ENCODE measurements at places on chromosomes 5 and 9.
A peak's percentile ranks its signal among the peaks of the same experiment; 100 is the strongest.

GRCh38 chr5:160769301-160769700 is 82.7 kb downstream of the ATP10B start:
- DNase-seq: no peak

GRCh38 chr9:69444021-69444420 is 119.0 kb downstream of the ENTREP1 start:
- DNase-seq: no peak

DNA sequence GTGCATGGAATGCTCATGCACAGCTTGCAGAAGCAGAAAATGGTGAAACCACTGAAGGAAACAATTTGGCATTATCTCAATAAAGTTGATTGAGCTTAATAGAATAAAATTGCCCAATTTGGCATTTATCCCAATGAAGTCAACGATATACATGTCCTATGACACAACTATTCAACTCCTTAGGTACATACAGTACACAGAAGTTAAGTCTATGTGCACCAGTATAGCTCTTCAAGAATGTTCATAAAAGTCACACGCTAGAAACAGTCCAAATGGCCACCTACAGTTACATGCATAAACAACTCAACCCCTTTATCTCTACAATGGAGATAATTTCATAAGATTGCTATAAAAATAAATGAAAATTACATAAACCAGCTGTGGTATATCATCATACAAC is 184.5 kb downstream of the DENND1A start:
- no peak for DNase-seq

GRCh38 chr5:68409259-68409658 is 193.7 kb downstream of the PIK3R1 start:
- DNase-seq: no peak

DNA sequence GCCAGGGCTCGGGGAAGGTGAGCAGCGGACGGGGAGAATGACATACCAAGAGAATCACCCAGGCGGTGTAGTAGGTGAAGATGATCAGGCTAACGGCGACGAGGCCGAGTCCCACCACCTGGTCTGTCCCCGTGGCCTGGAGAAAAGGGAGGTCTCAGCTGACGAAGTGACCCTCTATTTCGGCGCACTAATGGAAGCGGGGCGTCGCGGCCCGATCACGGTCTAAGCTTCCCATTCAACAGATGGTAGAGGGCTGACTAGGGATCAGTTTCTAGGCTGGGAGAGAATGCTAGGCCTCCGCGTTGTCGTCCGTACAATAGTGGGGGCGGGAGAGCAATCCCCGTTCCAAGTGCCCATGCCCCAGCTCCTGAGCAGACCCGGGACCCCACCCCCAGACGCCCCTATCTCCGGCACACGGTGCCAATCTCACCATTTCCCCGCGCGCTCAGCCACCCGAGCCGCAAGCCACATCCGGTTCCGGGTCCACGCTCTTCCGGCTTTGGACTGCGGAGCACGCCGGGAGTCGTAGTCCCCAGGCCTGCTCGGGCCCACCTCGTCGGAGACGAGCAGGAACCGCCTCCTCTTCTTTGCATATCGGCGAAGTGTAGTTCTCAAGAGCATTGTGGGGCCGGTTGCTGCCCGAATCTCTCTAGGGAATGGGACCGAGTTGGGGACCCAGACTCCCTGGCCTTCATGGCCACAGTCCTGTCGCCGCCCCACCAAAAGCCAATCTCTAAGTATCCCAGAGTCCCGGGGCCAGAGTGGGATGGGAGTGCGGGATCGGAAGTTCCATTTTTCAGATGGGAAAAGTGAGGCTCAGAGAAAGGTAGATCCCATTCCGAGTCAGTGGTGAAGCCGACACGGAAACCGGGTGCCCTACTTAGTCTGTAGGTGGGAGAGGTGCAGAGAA is at the start of gene DPM2:
TSS of gene DPM2 (minus strand) at position 467 of the 910 bp plus-strand sequence. CDS start at position 433, 34 bp downstream.
- peak; percentile 68 for DNase-seq

GRCh38 chr9:136264031-136264430 is 18.4 kb upstream of the QSOX2 start:
- no peak for DNase-seq

- DNase-seq: no peak
These were observed 1.8 kb downstream of the SKP2 start for GRCh38 chr5:36153726-36154125.

GRCh38 chr9:2208991-2209390 is 193.8 kb downstream of the SMARCA2 start:
- DNase-seq: no peak

DNA sequence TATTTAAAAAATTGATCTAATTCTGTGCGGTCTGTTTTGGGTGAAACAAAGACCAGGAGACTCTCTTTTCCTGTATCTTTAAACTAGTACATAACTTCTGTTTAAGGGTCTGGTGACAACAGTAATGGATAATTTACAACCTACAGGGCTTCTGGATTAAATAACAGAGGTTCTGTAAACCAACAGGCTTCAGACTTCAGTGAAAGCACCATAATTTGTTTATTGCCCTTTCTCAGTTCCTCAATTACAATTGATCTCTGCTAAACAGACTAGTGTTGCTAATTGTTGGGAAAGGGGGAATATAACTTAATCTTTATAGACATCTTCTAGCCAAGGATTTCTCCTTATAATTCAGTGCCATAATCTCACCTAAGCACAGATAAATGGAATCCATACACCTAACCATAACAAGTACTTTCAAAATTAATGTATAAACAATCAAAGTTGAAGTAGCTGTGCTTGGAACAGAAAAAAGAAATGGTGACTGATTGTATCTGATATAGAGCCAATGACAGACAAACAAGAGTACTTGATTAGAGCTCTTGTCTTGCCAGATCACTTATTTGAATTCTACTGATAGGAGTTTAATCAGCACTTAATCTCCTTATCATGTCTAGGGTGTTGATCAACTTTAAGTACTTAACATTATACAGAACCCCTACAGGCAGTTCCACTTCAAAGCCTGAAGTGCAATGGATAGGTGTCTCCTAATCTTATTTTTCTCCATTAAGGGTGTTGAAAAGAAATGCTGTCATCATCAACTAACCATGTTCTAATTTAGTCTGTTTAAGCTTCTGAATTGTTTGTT is 536.0 kb downstream of the NR2F1-AS1 start:
- no peak for DNase-seq

DNA sequence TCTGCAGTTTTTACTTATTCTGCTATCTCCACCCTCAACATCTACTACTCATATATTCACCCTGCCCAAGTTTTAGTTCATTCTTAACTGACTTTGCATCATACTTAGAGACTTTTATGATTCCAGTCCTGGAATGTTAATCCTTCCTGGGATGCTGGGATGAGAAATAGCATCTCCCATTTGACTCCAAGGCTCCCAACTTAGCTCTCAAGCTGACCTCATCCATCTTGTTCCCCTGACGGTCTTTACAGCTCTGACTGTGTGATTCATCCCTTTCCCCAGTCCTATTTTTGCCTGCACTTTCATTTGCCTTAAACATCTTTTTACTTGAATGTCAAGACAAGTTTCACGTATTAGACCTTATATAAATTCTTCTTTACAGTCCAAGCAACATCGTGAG is 297.8 kb downstream of the EPB41L4A start:
- DNase-seq: no peak

DNA sequence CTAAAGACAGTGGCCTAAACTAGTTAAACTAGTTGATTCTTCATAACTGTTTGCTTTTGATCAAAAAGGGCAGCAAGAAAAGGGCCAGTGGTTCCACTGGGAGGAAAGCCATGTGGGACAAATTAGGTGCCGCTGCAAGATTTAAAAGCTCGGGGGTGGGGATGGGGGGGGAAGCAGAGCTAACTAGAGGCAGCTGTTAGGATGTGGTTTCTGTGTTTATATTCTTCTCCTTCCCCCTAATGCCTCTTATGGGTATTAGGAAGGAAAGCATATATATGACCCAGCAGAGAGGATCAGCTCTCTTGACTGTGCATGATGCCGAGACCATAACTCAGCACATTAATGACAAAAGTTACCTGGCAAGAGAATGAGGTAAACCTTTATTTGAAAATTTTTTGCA is 65.7 kb downstream of the EFNA5 start:
- no peak for DNase-seq

- DNase-seq: no peak
These were observed 18.6 kb downstream of the DNAJA1 start for GRCh38 chr9:33043671-33044070.

DNA sequence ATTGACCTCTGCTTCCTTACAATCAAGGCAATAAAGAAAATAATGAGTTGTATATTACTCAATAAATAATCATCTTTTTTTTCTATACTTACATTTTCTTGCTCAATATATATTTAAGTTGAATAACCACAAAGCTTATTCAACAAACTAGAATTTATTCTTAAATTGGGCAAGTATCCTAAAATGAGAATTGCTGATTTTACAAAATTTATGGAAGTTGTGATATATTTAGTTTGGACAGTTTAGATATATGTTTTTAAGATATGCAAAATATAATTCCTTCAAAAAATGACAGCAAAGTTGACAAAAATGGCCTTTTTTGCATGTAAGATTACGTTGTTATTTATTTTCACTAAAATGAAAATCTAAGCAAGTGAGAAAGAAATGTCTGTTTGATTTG is 305.7 kb upstream of the GRIN3A start:
- DNase-seq: no peak

- no peak for DNase-seq
These were observed 116.1 kb upstream of the SPOCK1 start for GRCh38 chr5:137615171-137615775.

GRCh38 chr9:138112090-138112748 is 234.6 kb downstream of the CACNA1B start:
- no peak for DNase-seq

DNA sequence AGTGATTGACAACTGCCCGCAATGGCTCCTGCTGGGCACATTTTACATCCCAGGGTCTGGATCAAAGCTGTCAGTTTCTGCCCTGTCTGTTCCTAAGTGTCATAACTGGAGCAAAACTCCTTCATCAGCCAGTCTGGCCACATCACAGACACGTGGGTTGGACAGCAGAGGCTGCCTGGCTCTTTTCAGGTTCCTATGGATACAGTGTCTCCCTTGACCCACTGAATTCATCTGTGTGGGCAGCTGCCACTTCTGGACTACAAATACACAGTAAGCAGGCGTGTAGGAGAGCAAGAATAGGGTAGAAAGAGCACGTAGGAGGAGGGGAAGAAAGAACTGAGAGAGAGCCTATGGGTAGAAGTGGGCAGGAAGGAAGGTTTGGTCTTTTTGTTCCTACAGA is 238.0 kb downstream of the ENC1 start:
- no peak for DNase-seq

DNA sequence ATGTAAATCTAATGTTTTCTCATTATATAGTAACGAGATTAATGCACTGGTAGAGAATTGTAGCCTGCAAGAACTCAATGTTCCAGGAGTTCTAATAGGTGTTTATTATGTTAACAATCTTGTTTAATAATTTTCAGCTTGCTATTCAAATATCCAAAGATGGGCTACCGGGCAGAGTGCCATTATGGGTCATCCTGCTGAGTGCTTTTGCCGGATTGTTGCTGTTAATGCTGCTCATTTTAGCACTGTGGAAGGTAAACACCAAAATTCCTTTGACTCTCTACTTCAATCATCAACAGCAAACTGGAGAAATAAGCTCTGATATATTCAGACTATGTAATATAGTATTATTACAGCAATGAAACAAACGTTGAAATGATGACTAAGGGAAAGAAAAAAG is 41.9 kb upstream of the ITGA2 start:
- DNase-seq: no peak

DNA sequence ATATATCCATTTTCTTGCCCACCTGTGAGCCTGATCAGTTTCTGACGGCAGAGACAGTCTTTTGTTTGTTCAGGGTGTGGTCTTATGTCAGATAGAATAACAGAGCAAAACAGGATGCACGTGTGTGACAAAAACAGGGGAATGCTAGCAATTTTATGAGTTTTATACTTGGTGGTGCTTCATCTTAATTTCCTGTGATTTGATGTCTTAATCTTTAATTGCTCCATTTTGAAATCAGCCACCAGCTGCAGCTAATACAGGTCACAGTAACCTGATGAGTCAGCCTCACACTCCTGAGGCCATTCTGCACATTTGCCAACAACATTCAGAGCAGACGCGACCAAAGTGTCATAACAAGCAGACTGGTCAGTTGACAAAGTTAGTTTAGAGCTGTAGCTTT is 42.3 kb upstream of the JMY start:
- no peak for DNase-seq

GRCh38 chr9:134594078-134594941 is 47.3 kb upstream of the COL5A1 start:
- DNase-seq: no peak

- DNase-seq: no peak
These were observed 114.7 kb upstream of the TXNDC8 start for GRCh38 chr9:110452227-110452801.

GRCh38 chr9:129160712-129161533 is 17.1 kb downstream of the IER5L start:
- no peak for DNase-seq

DNA sequence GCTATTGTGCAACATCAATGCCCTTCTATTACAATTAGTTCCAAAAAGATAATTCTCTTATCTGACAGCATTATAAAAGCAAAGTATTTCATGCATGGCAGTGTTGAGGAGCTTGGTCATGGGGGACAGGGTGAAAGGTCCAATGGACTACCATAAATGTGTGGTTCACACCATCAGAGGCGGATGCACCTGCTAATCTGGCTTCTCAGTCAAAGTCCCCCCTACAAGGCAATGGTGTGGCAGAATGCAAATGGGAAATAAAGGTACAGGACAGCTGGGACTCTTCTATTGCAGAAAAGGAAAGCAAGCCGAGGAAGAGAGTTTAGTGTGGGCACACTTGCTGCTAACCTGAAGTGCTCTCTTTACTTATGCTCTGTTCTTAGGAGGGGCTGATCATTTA is 369.1 kb downstream of the NDUFS4 start:
- DNase-seq: no peak

All from stimulated activated CD8-positive, alpha-beta memory T cell treated with anti-CD3 and anti-CD28 coated beads, Interleukin-4, amount 100 ng/mL, for 4 hours (primary cell).